Stimulated activated CD8-positive, alpha-beta memory T cell treated with anti-CD3 and anti-CD28 coated beads, Interleukin-2, amount 100 ng/mL, for 1 hour (primary cell): ENCODE measurements at places on chromosomes 4 and X.

GRCh38 chr4:16516796-16517439, 290.6 kb upstream of the TAPT1 start:
- no peak for DNase-seq

DNA sequence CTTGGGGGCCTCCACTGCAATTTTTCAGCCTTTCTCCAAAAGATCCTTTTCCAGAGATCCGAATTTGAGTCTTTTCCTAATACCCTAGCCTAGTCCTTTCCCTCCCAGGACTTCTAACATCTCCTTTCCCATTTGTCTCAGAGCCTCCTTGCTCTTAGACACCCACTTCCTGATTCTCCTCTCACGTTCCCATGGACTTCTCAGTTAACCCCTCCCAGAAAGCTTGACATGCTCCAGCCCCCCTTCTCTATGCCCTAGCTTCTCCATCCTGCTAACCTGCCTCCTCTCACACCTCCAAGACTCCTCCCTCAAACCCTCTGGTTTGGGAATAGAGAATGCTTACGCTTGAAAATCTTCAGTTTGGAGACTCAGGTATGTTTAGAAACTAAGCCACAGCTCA, 2.5 kb downstream of the UBA1 start:
- DNase-seq: no peak

DNA sequence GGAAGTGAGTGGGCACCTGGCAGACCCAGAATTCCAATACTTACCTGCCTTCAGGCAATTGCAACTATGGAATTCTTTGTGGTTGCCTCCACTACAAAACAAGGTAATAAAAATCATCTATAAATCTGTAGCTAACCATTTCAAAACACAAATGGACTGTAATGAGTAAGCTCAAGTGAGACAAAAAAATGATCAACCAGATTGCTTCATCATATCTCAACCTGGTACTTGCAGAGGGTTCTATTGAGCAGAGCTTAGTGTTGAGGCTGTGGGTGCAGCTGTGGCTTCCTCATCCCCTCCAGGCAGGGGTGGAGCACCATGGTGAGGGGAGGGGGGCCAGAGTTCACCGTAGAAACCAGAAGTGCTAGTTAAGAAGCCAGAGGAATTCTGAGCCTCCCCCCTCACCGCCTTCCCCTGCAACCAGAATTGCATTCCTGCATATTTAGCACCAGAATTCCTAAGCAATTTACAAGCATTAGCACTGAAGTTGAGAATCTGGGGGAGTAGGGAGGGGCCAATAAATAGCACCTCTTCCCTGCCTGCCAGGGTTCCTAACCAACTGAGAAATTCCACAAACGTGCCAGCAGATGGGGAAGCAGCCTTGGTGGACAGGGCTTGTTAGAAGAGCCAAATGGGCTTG, 11.5 kb downstream of the CTAG1A start:
- DNase-seq: no peak

GRCh38 chr4:183430994-183431347, 13.5 kb upstream of the CDKN2AIP start:
- DNase-seq: no peak

DNA sequence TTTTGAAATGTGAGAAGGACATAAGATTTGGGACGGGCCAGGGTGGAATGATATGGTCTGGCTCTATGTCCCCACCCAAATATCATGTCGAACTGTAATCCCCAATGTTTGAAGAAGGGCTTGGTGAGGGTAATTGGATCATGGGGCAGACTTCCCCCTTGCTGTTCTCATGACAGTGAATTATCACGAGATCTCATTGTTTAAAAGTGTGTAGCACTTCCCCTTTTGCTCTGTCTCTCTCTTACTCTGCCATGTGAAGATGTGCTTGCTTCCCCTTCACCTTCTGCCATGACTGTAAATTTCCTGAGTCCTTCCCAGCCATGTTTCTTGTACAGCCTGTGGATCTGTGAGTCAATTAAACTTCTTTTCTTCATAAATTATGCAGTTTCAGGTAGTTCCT, 17.5 kb downstream of the MTMR8 start:
- DNase-seq: no peak

- no peak for DNase-seq
These were observed 201.8 kb upstream of the NDST4 start for GRCh38 chr4:115315182-115315581.

DNA sequence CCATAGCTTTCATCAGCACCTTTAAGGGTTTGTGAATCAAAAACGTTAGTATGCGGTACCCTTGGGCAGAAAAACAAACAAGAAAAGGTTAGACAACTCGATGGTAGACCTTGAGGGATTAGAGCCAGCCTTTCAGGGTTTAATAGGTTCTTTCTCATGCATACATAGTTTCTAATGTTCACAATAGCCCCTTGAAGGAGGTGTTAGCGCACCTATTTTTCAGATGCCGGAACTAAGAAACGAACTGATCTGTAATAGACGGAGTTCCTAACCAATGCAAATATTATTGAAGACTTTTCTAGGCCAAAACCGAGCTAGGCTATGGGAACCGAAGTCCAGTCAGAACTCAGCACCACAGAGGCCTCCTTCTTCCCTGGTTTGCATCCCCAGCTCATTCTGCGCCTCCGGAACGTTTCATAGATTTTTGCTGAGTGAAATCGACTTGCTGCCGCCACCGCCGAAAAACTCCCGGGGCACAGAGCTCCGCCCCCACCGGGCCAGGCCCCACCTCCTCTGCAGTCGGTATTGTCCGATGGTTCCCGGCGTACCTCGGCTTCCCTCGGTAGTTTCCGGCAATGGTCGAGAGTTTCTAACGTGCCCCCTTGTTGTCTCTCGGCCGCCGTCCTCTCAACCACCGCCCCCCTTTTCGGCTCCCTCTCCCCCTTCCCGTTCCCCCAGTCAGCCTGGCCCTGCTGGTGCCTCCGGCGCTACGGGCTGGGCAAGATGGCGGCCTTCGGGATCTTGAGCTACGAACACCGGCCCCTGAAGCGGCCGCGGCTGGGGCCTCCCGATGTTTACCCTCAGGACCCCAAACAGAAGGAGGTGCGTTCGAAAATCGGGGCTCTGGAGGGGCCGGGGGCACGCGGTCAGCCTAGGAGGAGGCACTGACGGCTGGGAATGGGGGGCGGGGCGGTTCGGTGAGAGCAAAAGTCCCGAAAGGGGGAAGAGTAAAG, at the start of gene MED12:
TSS of gene MED12 (plus strand) at position 565 of the 953 bp plus-strand sequence. CDS start at position 724, 159 bp downstream.
- peak; percentile 59 for DNase-seq

DNA sequence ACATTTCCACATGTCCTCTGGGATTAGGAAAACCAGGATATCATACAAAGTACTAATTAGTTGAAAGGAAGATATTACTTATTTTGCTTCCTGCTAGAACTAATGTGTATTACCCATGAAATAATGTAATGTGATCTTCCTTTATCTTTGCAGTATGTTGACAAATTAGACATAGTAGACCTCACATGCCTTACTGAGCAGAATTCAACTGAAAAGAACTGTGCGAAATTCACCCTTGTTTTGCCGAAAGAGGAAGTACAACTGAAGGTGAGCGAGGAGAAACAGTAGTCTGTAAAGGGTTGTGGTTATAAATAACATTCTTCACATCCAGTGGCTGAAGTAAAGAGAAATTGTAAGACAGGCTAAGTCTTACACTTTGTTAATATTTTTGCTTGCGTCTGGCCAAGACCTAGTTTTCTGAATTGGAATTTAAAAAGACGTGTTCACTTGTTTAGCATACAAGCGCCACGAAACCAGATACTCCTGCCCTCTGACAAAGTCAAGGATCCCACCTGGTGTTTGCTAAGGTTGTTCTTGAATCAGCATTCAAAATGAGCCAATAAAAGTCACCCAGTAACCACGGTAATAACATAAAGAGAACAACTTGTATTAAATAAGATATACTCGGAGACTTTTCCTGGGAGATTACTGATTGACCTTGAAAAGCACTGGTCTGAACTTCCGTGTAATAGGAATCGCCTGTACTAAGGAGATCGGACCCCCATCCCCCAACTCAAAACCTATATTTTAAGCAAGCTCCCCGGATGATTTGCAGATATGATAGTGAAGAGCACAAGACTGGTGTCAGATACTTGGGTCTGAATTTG, 16.9 kb downstream of the STAP1 start:
- DNase-seq: no peak
